ENCODE measurements at places on chromosomes 5 and 9.

- no peak for DNase-seq
These were observed 437.9 kb downstream of the CSNK1G3 start for GRCh38 chr5:123949807-123950340.

GRCh38 chr5:80125022-80125961, 90.1 kb downstream of the THBS4 start:
- peak; percentile 35 for DNase-seq

- DNase-seq: no peak
These were observed 229.0 kb downstream of the TSSK1B start for GRCh38 chr5:113205807-113206206.

DNA sequence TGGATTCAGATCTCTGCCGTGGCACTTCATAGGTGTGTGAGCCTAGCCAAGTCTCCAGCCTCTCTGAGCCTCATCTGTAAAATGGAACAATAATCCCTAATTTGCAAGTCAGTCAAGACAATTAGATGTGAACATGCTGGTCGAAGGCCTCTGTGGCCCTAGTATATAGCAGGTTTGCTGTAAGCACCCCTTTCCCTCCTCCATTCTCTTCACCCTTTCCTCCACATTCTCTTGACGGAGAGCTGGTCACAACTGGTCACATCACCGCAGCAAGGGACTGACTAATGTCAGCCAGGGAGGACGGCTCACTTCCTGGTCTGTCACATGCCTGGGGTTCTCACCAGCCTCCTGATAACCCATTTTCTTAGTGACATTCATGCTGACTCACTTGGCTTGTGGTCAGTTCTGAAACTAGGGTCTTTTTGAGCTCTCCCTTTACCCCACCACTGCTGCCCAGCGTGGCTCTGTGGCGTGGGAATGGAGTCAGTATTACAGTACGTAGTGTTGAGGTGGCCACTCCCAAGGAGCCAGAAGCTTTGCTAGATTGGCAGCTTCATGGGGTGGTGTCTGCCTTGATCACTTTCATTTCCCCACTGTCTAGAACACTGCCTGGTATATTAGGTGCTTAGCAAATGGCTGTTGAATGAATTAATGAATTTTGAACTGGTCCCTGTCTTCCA, 47.8 kb downstream of the ERGIC1 start:
- DNase-seq: no peak

Measured in NAMALWA (cell line).